ENCODE measurements at places on chromosomes 1 and 21.

DNA sequence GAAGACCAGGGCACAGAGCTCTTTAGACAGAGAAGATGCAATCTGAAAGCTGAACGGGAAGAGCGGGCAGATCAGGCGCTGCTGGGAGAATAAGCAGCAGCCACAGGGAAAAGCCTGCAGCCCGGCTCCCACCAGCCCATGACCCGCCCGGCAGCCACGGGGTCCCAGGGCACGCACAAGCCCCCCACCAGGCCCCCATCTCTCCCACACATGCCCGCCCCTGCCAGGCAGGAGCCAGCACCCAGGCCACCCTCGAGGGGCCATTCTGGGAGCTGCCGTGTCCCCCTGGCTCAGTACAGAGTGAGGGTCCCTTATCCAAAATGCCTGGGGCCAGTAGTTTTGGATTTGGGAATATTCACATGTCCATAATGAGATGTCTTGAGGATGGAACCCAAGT, 16.3 kb downstream of the SLC19A1 start:
- DNase-seq: no peak

DNA sequence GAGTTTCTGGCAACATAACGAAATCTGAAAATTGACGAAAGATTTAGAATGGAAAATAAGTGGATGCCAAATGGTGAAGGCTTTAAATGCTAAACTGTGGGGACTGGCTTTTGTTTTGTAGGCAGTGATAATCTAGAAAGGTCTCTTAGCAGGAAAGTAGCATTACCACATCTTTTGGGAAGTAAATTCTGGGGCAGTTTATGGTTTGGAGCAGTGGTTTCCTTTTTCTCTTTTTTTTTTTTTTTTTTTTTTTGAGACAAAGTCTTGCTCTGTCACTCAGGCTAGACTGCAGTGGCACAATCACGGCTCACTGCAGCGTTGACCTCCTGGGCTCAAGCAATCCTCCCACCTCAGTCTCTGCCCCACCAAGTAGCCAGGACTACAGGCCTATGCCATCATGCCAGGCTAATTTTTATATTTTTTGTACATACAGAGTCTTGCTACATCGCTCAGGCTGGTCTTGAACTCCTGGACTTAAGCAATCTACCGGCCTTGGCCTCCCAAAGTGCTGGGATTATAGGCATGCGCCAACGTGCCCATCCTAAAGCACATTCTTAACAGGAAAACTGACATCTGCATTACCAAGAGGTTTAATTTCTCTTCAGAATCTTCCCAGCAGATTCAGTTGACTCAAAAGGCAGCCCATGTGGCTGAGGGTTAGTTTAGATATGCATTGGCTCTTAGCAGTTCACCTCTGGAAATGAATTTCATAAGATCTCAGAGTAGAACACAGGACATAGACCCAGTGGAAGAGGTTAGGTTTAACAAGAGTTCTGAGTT, 32.9 kb downstream of the C21orf91 start:
- DNase-seq: no peak

DNA sequence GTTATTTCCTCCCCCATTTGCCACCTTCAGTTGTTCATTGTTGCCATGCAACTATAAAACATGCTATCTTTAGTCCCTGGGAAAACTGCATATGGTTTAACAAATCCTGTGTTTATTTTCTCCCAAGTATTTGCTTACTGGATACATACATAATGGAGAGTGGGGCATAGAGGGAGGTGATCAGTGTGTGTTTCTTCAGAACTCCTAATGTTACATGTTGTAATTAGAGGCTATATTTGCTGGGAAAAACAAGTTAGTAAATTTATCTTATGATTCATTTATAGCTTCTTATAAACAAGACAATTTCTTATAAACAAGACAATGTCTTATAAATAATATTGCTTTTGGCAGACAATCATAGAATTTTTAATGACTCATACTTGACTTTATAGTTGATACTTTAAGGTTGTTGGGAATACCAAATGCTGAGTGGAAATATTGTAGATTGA, 7.3 kb upstream of the GIPC2 start:
- DNase-seq: no peak

DNA sequence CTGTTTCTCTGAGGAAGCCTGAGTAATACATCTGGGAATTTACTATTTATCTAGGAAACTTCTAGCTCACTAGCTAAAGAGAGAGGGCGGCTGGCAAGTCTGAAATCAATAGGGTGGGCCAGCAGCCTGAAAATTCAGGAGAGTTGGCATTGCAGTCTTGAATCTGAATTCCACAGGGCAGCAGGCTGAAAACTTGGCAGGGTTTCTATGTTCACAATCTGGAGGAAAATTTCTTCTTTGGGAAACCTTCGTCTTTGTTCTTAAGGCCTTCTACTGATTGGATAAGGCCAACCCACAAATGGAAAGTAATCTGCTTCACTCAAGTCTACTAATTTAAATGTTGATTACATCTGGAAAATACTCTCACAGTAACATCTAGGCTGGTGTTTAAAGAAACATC, 101.0 kb upstream of the COG2 start:
- DNase-seq: no peak

- DNase-seq: no peak
Measured at GRCh38 chr1:9877962-9878361, 32.1 kb downstream of the CTNNBIP1 start.

DNA sequence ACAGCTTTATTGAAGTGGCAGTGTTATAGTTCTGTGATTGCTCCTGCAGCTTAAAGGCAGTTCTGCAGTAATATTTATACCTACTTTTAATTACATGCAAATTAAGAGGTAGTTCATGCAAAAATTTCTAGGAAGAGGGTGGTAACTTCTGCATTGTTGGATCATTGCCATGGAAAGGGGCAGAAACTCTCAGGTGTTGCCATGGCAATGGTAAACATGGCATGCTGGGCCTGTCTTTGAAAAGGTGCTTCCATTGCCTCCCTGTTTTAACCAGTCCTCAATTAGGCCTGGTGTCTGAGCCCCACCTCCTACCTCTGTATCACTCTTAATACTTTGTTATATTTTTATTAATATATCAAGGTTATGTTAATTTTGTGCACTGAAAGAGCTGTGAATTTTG, 104.7 kb downstream of the DISC1 start:
- DNase-seq: no peak

DNA sequence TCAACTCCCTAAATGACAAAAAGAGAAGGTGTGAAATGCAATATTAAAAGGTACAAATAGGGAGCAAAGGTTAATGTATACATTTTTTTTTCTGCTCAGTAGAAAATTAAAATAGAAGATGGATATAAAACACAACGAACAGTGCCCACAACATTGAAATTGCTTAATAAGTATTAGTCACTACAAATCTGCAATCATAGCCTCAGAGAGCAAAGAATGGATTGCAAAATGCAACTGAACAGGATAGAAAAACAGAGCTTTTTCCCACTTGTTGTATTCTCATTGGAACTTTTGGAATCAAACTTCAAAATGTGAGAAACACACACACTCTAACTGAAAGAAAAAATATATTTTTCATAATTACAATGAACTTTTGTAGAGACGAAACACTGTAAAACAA, 552.2 kb upstream of the NCAM2 start:
- DNase-seq: no peak

- no peak for DNase-seq
Measured at GRCh38 chr1:240190881-240191401, 99.3 kb downstream of the FMN2 start.

DNA sequence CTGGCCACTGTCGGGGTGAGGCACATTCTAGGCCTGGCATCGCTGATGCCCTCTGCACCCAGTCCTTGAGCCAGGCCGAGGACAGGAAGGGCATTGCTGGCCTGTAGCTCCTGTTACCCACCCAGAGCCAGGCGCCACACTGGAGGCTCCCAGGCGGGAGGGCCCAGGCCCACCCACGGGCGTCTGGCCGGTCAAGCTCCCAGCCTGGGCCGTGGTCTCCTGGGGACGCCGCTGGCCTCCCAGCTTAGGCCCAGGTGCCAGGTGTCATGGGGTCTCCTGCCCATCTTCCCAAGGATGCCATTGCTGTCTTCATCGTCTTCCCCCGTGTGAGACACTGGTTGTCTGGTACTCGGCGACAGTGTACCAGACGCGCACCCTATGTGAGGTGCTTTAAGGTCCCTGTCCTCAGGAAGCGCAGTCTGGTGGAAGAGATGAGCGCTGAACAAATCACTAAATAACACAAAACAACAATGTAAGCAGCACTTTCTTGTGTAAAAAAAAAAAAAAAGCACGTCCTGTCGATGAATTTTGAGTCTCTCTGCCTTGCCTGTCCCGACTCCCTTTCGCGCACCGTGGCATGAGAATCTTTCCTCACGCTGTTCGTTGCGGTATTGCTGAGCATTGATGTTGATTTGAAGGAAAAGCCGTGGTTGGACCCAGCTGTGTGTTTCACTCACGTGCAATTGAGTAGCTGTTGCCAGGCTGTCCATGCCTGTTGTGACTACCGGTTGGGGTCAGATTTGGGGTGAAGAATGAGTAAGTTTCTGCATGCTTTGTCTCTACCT, 27.0 kb upstream of the TRAPPC10 start:
- no peak for DNase-seq

GRCh38 chr1:96521994-96522760, 199.4 kb upstream of the PTBP2 start:
- DNase-seq: no peak

- DNase-seq: no peak
Measured at GRCh38 chr1:8094481-8095241, 68.6 kb upstream of the ERRFI1 start.

GRCh38 chr1:155607708-155608107, 2.3 kb upstream of the MSTO1 start:
- no peak for DNase-seq

DNA sequence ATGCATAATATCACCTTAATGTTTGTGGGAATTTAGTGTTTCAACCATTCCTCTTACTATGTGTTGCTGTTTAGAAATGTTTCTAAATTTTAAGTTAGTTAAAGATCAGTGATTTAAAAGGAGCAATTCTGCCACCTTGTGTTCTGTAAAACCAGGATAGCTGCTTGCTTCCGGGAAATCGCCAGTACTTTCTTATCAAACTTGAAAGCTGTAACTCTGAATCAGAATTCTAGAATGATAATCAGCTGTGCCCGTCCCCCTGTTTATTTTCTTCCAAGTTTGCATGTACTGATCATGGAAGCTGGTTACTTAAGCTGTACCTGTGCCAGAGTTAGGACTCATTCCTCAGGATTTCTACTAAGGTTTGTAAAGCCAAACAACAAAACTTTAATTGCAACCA, 656.4 kb downstream of the LTN1 start:
- no peak for DNase-seq

GRCh38 chr1:205936846-205937586, 6.2 kb downstream of the SLC26A9 start:
- no peak for DNase-seq

DNA sequence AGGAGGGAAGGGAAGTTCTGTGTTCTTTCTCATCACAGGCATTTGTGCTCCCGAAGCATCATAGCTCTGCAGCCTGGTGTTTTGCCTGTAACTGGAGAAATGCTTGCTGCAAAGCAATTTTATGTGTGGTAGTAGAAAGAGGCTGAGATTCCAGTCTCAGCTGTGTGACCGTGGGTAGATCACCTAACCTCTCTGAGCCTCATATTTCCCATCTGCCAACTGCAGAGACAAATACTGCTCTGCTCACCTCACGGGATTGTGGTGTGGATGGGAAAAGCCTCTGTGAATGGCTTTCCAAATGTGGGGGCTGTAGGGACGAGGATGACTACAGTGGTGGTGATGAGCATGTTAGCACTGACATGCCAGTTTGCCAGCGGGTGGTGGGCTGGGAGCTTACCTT, 84.0 kb downstream of the MDM4 start:
- DNase-seq: no peak

- DNase-seq: no peak
Measured at GRCh38 chr1:191508239-191508638, 650.0 kb upstream of the RGS18 start.

GRCh38 chr1:163842571-163842970, 520.8 kb downstream of the NUF2 start:
- DNase-seq: no peak

GRCh38 chr1:95208876-95209275, 25.1 kb upstream of the RWDD3 start:
- DNase-seq: no peak

DNA sequence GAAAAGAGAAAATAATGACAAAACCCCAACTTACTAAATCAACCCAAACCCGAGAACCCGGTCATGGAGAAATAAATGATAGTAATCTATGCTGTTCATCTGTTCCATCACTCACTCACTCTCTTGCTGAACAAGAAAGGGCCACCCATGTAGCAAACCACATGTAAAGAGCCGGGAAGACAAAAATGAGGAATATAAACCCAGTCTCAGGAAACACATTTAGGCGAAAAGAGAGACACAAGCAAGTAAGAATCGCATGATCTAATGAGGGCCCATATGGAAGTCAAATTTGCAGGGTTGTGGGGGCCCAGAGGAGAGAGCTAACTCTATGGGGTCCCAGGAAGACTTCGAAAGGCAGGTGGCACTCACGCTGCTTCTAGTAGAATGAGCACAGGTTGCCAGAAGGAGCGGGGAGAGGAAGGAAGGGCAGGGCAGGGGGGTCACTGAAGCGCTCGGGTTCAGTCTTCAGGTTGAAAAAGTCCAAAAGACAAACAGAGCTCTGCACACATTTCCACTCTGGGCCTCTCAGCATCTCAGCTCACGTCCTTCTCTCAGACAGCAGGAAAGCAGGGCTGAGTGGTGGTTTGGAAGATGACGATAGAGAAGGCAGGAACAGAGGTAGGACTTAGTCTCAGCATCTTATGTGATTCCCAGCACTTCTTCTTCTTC, 142.9 kb upstream of the KRTAP19-8 start:
- no peak for DNase-seq
